ENCODE measurements at places on chromosomes 3 and 15. TPM values are rescaled to one million over a fixed set of nuclear protein-coding genes. Genes with fewer than 3 reads are reported as not detected.

- DNase-seq: no peak
Measured at GRCh38 chr15:60392601-60392985, 5.2 kb downstream of the ANXA2 start.

The ZNF80 gene
- 1.0 TPM for total RNA-seq

DNA sequence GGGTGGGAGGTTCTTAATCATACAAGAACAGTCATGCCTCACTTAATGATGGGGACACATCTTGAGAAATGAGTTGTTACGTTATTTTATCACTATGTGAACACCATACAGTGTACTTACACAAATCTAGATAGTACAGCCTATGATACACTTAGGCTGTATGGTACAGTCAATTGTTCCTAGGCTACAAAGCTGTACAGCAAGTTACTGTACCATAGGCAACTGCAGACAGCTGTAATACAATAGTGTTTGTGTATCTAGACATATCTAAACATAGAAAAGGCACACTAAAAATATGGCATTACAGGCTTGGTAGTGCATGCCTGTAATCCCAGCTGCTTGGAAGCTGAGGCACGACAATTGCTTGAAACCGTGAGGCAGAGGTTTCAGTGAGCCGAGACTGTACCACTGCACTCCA is 55.7 kb upstream of the PLXND1 start:
- DNase-seq: no peak

The TMEM115 gene
- 44.8 TPM for total RNA-seq

The ANKRD63 gene
- total RNA-seq: not detected

- DNase-seq: no peak
Measured at GRCh38 chr3:109702252-109702651, 364.9 kb upstream of the DPPA4 start.

DNA sequence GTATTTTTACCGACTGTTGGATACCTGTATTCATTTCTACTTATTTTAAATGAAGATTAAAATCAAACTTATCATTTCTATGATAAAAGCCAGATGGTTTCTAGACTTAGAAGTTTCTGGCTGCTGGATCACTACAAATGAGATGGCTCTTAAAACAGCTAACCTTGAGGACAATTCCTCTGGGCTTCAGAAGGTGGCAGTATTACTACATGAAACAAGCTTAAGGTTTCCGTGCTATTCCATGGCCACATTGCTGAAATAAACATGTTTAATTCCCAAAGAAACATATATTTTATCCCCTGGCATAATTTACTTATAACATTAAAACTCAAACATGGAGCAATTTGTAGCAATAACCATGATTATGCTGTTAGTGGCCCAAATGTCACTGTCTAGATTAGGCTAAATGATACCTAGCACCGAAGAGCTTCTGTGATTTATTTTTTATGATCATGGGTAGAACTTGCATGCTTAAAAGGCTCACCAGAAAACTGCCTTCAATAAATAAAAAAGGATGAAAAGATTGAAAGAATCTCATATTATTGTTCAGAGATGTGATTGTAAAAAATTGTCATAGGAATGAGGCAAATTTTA is 204.0 kb upstream of the NANOGP8 start:
- DNase-seq: no peak

DNA sequence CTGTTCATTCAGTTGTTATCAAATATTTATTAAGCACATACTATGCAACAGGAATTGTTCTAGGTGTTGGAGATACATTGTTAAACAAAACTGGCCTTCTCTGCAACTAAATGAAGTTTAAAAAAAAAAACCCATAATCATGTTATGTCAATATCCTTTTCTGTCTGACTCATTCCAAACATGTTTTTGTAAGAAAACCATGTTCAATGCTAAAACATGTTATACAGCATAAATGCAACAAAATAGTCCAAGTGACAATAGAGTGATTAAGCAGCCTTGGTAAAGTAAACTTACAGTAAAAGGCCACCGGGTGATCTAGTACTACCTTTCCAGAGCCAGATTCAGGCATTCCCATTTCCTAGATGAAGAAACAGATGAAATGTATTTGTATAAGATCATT is 278.0 kb upstream of the NECTIN3 start:
- DNase-seq: no peak

The KNG1 gene
- not detected for total RNA-seq

DNA sequence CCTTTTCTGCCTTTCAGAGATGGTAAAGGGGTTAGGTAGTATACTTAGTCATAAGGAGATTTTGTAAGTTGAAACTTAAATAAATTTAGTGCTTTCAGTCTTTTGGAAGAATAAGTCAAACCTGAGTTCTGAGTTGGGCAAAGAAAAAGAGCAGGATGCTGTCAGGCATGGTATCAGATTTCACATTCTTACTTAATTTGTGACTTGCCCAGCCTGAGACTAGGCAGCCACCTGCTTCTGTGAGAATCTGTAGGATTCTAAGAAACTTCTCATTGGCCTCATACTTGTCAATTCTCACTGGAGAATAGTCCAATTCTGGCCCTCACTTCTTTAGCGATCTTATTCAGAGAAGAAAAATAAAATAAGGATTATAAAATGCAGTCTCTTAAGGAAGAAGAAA is 577.5 kb downstream of the DIPK2A start:
- no peak for DNase-seq

DNA sequence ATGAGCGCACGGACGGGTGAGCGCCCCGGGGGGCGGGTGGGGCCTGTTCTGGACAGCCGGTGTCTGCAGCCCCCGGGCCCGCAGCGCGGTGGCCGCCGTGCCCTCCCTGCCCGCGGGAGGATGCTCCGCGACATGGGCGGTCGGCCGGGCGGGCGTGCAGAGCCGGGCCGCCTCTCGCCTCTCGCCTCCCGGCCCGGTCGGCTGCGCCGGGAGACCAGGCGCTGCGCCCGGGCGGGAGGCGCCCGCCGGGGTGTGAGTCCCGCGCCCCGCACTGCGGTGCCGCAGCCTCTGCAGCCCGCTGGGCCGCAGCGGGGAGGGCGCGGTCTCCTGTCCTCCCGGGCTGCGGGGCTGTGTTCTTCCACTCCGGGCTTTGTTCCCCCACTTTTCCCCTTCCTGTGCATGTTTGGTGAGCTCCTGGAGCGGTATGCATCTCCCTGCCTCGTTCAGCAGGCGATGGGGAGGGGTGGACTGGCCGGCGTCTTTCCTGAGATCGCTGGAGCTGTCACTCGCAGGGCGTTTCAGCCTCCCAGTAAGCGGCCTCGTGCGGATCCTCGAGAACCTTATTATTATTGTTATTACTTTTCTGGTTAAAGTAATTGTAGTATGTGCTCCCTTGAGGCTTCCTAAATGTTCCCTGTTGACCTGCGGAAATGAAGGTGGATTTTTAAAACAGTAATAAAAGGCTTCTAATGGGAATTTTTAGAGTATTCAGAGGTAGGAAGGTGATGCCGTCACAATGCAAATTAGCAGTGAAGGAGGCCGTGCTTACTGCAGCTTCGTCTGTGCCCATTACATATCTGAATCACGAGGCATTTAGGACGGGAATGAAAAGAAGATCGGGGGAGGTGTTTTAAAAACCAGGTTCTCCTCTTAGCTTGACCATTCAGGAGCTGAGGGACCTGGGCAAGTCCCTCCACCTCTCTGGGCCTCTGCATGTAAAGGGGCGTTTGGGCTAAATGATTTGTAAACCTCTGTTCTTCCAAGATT is 593 bp downstream of the TMOD2 start:
- DNase-seq: peak; percentile 84

- DNase-seq: no peak
Measured at GRCh38 chr3:169558371-169558770, 105.1 kb downstream of the MECOM start.

DNA sequence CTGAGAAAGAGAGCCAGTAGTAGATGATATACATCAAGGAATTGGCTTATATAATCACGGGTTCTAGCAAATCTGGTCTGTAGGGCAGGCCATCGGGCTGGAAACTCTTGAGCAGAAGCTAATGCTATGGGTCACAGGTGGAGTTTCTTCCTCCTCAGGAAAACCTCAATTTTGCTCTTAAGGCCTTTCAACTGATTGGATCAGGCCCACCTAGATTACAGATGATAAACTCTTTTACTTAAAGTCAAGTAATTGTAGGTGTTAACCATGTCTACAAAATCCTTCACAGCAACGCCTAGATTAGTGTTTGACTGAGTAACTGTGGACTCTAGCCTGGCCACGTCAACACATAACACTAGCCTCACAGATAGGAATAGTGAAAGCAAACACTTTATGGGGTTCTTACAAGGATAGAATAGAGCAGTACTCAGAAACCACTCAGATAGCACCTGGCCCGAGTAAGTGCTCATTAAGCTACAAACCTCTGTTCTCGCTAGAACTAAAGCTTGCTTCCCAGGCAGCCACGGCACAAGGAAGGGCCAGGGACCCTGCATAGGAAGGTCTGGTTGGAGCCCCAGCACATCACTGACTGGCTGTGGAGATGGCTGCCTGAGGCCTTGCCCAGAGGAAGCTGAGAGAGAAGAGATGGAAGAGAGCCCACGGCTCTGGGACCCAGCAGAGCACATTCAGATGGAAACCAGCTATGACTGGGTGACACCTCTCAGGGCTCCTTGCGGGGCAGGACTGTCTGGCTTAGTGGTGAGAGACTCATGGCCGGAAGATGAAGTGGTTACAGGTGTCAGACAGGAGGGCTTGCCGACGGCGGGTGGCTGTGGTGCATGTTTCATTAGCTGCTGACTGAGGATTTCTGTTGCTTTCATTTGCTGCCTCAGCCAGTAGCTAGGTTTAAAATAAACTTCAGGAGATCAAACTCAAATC is 202.5 kb upstream of the TLE3 start:
- peak; percentile 87 for DNase-seq

GRCh38 chr3:54427941-54428871 is 305.9 kb downstream of the CACNA2D3 start:
- DNase-seq: no peak

The TP63 gene
- total RNA-seq: 0.35 TPM

- no peak for DNase-seq
Measured at GRCh38 chr3:193716150-193716549, 123.1 kb downstream of the OPA1 start.

The ATR gene
- total RNA-seq: 37.5 TPM

The CHRFAM7A gene
- 10.8 TPM for total RNA-seq

DNA sequence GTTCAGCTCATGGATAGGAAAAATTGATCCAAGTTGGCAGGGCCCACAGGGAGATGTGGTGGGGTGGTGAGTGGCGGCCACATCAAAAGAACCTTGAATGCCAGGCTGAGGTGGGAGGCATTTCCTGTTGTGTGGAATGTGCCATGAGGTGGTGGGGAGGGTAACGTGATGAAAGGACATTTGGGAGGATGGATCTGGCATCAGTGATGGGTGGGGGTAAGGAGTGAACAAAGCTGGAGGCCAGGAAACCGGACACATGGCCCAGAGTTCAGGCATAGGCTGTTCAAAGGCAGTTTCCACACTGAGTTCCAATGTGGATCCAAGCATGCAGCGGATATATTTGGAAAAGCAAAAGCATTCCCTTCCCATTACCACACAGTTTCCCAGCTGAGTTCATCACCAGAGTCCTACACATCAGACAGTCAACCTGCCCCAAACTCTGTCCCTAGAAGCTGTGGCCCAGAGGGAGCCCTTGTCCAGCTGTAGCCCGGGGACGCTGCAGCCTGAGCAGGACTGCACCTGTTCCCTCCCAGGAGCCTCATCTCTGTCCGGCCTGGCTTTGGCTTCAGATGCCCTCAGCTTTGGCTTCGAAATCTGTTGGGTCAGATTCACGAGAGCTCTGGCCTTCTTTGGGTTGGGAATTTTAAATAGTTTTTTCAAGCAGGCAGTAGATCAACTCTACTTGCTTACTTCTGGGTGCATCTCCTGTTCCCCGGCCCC is 37.8 kb upstream of the GOLGA6B start:
- DNase-seq: no peak

The GOLGA6L4 gene
- 0.51 TPM for total RNA-seq

DNA sequence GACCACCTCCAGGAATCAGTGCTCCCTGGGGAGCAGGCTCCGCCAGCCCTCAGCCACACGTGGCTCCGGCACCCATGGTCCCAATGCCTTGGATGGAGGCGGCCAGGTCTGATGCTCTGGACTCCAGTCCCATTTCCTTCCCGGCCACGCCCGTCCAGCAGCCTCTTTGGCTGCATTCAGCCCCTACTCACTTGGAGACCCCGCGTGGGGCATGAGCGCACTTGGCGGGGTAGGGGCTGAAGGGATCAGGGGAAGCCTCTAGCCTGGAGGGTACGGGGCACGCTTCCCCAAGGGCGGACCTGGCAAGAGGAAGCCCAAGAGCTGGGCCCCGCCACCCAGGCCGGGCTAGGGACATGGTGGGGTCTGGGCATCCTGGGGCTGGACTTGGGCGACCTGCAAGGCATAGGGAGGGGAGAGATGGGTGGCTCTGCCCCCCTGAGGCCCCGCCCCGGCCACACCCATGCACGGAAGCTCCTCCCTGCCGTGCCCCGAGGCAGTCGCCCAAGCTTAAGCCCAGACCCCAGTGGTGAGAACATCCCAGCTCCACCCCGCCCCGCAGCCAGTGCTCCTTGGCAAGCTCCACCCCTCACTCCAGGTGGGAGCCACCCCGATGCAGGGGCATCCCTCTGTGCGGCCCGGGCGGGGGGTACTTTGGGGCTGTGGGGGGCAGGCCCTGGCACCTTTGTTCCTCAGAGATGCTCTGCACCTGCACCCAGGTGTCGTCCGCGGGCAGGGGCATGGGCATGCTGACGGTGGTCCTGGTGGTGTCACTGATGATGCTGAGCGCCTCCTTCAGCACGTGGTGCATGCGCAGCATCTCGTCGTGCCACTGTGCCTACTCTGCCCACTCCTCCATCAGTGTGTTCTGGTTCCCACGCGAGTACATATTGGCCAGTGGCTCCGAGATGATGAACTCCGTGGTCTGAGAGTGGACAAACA is 163.5 kb downstream of the GOLGA6L4 start:
- DNase-seq: peak; percentile 69

DNA sequence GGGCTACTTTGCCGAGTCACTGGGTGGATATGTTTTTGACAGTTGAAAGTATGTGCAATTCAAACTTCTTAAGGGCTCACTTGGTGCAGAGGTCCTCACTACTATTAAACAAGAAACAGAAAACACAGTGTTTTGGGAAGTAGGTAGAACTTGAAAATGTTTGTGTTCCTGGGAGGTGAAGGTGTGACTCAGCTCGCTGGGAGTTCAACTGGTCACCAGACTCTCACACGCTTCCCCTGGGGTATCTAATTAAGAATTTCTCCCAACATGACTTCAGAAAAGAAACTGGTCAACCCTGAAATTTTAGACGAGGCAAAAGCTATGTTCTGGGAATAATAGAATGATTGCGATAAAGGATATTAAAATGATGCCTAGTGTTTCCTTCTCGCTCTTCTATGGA is 1039.8 kb upstream of the SEMA6D start:
- no peak for DNase-seq

The CHST2 gene
- 46.6 TPM for total RNA-seq

Measured in spleen (tissue), 13 donors.